ENCODE measurements at places on chromosomes 1 and 21.

- H3K27ac ChIP-seq = peak overlapping the region; percentile 84
- no peak overlapping the region for H3K4me3 ChIP-seq
- no peaks in the 10 kb centered on the region for H3K36me3 ChIP-seq
- peaks cover 3% of the 10 kb centered on the region for H3K4me1 ChIP-seq
Measured at GRCh38 chr1:41500781-41501518, 16.5 kb upstream of the EDN2 start.

DNA sequence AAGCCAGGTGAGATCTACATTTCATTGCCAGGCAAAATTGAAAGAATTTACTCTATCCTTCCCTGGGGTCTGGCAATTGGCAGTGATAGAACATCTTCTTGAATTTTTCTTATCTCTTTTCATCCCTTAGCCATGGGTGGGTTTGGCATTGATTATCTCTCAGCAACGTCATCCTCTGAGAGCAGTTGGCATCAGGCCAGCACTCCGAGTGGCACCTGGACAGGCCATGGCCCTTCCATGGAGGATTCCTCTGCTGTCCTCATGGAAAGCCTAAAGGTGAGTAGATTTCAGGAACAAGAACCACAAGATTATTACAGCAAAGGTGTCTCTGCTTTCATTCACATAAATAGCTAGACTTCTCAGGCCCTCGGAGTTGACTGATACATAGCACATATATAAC, 39.3 kb downstream of the NCF2 start:
- H3K27ac ChIP-seq = no peak overlapping the region
- H3K4me3 ChIP-seq = no peak overlapping the region
- no peaks in the 10 kb centered on the region for H3K27me3 ChIP-seq
- DNase-seq = no peak

GRCh38 chr1:215113776-215114153, 31.2 kb downstream of the KCNK2 start:
- no peak overlapping the region for H3K4me3 ChIP-seq
- no peak for DNase-seq
- no peaks in the 10 kb centered on the region for H3K36me3 ChIP-seq
- no peaks in the 10 kb centered on the region for H3K27me3 ChIP-seq
- H3K4me1 ChIP-seq = no peaks in the 10 kb centered on the region

- H3K27ac ChIP-seq = no peak overlapping the region
- no peak overlapping the region for H3K4me3 ChIP-seq
- no peak for DNase-seq
Measured at GRCh38 chr1:88293691-88294190, 390.3 kb upstream of the PKN2 start.

- no peak overlapping the region for H3K4me3 ChIP-seq
- no peaks in the 10 kb centered on the region for H3K36me3 ChIP-seq
- peaks cover 11% of the 10 kb centered on the region for H3K4me1 ChIP-seq
- no peaks in the 10 kb centered on the region for H3K27me3 ChIP-seq
- no peak for DNase-seq
Measured at GRCh38 chr1:207844371-207844770, 66.6 kb downstream of the CD34 start.
